ENCODE measurements at places on chromosomes 1 and 21.

DNA sequence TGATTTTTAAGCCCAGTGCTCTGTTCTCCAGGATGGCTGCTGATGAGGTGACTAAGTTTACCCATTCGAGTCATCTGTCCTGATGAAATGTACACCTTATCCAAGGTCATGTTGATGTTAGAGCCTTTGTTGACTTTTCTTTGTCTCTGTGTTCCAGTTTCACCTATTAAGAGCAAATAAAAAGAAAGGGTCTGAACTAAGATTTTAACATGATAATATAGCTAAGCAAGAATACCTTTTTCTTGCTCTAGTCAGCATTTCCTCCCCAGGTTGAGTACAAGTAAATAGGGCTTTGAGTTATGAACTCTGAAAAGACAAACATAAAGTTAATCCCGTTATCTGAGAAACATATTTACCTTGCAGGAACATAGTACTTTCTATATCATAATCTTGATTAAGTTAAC is 52.1 kb upstream of the GPR88 start:
- no peak for DNase-seq

- DNase-seq: peak; percentile 33
These were observed 89.6 kb downstream of the C1orf94 start for GRCh38 chr1:34266127-34266951.

DNA sequence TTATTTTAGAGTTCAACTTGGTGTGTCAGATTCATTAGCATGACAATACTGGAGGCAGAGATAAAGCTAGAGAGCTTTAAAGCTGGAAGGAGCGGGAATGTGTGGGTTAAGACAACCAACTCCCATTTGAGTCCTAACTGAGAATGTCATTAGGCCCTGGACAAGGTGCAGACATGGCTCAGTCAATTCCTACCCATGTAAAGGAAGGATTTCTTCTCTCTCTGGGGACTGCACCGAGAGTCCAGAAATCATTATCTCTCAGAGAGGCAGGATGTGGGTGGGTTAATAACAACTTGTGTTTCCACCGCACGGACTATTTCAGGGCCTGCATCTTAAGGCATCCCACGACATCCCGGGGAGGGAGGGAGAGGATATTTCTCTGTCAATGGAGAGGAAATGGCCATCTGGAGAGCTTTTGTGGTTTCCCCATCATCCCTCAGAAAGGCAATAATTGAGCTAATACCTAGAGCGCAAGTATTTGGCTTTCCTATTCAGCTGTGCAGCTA is 46.7 kb upstream of the SARS1 start:
- no peak for DNase-seq

- DNase-seq: no peak
These were observed 83.2 kb upstream of the HOOK1 start for GRCh38 chr1:59731591-59731990.

DNA sequence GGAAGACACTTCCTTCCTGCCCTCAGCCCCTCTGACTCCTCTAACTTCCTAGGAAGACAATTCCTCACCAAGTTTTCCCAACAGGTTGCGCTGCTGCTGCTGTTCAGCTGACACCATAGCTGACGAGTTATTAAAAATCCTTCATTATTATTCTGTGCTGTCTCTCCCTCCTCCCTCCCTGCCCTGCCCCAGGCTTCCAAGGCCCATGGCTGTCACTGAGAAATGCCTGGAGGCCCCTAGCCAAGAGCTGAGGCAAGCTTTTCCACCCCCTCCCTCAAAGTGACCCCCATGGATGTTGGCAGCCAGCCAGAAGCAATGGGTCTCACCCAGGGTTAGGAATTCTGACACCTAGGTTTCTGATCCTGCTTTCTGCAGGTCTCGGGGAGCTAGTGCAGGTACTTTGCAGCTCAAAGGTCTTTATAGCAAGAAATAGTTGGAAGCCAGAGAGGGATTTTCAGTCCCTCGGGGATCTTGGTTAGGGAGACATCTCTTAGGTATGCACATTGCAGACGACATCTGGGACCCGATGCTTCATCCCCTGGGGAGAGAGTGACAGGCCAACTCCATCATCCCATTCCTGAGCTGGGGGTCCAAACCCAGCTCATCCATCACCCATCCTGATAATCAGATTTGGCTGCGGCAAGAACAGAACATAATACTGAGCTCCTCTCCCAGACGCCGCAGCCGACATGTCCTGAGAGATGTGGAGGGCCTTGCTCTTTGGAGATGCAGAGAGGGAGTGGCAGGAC is 65.0 kb downstream of the KIRREL1 start:
- no peak for DNase-seq

- DNase-seq: no peak
These were observed 5.7 kb downstream of the LGR6 start for GRCh38 chr1:202199040-202199889.

DNA sequence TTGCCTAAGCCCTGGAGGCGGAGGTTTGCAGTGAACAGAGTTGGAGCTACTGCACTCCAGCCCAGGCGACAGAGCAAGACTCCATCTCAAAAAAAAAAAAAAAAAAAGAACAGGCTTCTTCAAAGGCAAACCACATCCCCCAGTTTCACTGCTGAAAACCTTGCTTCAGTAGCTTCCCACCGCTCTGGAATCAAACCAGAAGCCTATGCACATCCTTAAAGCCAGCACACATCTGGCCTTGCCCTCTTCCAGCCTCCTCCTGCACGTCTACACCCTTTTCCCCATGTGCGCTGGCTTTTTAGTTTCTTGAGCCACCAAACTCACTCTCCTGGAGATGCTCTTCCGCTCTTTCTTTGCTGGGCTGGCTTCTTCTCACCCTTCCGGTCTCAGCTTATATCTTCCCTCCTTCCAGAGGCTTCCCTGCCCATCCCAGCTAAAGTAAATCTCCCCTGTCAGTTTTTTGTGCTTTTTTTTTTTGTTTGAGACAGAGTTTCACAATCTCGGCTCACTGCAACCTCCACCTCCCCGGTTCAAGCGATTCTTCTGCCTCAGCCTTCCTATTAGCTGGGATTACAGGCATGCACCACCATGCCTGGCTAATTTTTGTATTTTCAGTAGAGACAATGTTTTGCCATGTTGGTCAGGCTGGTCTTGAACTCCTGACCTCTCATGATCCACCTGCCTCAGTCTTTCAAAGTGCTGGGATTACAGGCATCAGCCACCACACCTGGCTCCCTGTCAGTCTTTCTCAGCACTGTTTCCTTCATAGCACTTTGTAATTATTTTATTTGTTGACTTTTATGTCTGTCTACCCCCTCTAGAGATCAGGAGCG is 42.0 kb upstream of the ID3 start:
- DNase-seq: no peak

- DNase-seq: peak; percentile 55
These were observed at the start of gene RUNX1 for GRCh38 chr21:35048706-35049617. Gene RUNX1 (minus strand): TSS chr21:35049302.

- DNase-seq: no peak
These were observed 53.7 kb upstream of the TMPRSS2 start for GRCh38 chr21:41561701-41562100.

- no peak for DNase-seq
These were observed 125.1 kb downstream of the ETS2 start for GRCh38 chr21:38930853-38931252.

DNA sequence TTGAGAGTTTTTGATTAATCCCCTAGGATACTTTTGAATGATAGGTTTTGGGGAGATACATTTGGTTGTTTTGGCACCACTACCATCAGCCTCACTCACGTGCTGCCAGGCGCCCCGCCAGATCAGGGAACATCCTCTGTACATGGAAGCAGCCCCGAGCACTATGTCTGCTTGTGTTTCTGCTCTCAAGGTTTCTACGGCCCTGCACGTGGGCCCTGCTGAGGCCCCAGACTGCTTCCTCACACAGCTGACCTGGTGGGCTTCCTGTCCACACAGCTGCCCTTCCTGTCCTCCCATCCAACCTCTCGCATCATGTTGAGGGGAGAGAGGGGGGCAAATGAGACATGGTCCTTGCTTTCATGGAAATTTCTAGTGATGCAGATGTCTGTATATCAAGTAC is 20.0 kb downstream of the ADARB1 start:
- DNase-seq: no peak

- no peak for DNase-seq
These were observed 70.1 kb downstream of the LHX9 start for GRCh38 chr1:197987294-197987693.

GRCh38 chr1:199466961-199467360 is 560.5 kb upstream of the NR5A2 start:
- no peak for DNase-seq

DNA sequence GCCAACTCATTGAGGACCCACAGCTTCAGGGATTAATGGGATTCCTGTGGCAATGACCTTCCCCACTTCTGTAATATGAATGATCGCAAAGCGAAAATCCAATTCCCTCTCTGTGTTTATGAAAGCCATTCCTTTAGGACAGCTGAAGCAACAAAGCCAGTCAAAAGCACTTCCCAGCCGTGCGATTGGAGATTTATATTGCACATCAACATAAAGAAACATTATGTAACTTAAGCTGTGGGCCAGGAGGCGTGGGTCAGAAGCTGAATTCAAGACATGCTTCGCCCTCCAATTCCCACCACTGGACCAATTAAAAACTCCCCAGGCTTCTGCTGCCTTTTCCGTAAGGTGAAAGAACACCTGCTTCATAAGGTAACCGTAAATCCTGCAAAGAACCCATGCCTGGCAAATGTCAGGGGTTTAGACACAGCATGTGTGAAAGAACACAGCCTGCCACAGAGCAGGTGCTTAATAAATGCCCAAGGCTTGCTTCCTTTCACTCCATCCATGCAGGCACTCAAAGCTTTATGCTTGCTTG is 138.9 kb upstream of the SOD1 start:
- no peak for DNase-seq

- no peak for DNase-seq
These were observed 12.2 kb downstream of the TTC13 start for GRCh38 chr1:230966358-230966873.

- DNase-seq: no peak
These were observed 398.7 kb downstream of the PLPP3 start for GRCh38 chr1:56180520-56181190.

GRCh38 chr1:43134068-43134467 is 38.0 kb downstream of the EBNA1BP2 start:
- DNase-seq: no peak

- DNase-seq: no peak
These were observed 28.4 kb downstream of the SLAMF6 start for GRCh38 chr1:160494620-160495019.

GRCh38 chr1:43958351-43959255 is 11.2 kb upstream of the DPH2 start:
- no peak for DNase-seq

DNA sequence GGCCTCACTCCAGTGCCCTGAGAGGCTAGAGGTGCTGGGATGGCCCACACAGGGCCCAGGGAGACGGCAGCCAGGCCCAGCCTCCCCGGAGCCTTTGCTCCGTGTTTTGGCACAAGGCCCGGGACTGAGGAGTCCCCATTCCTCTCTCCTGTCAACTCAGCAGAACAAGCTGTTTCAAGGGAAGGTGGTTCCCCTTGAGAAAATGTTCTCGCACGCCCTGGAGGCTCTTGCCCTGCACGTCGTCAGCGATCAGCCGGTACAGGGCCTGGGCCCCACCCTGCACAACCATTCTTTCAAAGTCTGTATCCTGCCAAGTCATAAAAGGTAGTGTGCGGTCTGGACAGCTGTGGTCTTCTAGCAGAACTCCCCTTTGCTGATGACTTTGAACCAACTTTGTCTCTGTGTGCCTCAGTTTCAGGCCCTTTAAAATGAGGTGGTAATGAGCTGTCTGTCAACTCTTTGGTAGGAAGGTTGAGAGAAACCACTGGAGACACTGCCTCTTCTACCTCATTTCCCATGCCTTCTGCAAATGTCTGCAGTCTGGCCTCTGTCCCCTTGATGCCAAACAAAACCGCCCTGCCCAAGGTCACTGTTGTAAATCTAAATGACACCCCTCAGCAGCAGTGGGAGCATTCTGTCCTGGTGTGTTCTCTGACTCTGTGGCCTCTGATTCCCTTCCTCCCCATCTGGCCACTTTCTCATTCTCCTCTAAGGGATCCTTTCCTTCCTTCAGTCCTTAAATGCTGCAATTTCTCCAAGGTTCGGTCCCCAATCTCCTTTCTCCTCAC is 138.6 kb upstream of the JUN start:
- DNase-seq: no peak

GRCh38 chr1:53370369-53370961 is 42.6 kb upstream of the LRP8 start:
- DNase-seq: no peak

GRCh38 chr1:43912607-43913006 is 21.0 kb upstream of the ARTN start:
- no peak for DNase-seq

GRCh38 chr21:16540966-16541727 is 811.4 kb downstream of the USP25 start:
- DNase-seq: no peak

- DNase-seq: no peak
These were observed 6.3 kb upstream of the PLD5 start for GRCh38 chr1:242530761-242531160.

All from anterior cingulate cortex (tissue), 58 donors.